ENCODE measurements at places on chromosomes 3 and 15. TPM values are rescaled to one million over a fixed set of nuclear protein-coding genes. Genes with fewer than 3 reads are reported as not detected.

Gene SLC28A1
- total RNA-seq, result not detected

Gene CPN2
- not detected for total RNA-seq

Gene CFAP100
- not detected for total RNA-seq

Gene CPLX3
- total RNA-seq, result not detected

Gene CRBN
- 47.8 TPM for total RNA-seq

Gene CPNE9
- 0.31 TPM for total RNA-seq

Gene NAALADL2
- 3.5 TPM for total RNA-seq

Gene EBLN2
- 9.4 TPM for total RNA-seq

Gene FSTL1
- 1,211 TPM for total RNA-seq

GRCh38 chr15:39609166-39609916 lies 28.5 kb downstream of the THBS1 start:
- DNase-seq, result no peak
- peaks cover 3% of the 10 kb centered on the region for H3K27me3 ChIP-seq
- no peaks in the 10 kb centered on the region for H3K4me1 ChIP-seq
- no peaks in the 10 kb centered on the region for H3K36me3 ChIP-seq
- no peak overlapping the region for H3K27ac ChIP-seq

- no peak for DNase-seq
- peaks cover 26% of the 10 kb centered on the region for H3K4me1 ChIP-seq
- peaks cover 9% of the 10 kb centered on the region for H3K27me3 ChIP-seq
- H3K4me3 ChIP-seq, result no peak overlapping the region
Observed at GRCh38 chr15:92631721-92632120, 23.9 kb downstream of the FAM174B start.

- no peak overlapping the region for H3K27ac ChIP-seq
- peaks cover 2% of the 10 kb centered on the region for H3K27me3 ChIP-seq
- peak; percentile 13 for DNase-seq
- H3K36me3 ChIP-seq, result no peaks in the 10 kb centered on the region
Observed at GRCh38 chr15:56496635-56497034, 31.7 kb upstream of the MNS1 start.

- no peak overlapping the region for H3K4me3 ChIP-seq
- DNase-seq, result no peak
- H3K4me1 ChIP-seq, result peaks cover 29% of the 10 kb centered on the region
Observed at GRCh38 chr3:188367678-188368077, 213.7 kb downstream of the LPP start.

GRCh38 chr3:85627932-85628331 lies 669.1 kb downstream of the CADM2 start:
- no peak overlapping the region for H3K4me3 ChIP-seq
- H3K27ac ChIP-seq, result no peak overlapping the region
- no peaks in the 10 kb centered on the region for H3K36me3 ChIP-seq
- DNase-seq, result no peak

DNA sequence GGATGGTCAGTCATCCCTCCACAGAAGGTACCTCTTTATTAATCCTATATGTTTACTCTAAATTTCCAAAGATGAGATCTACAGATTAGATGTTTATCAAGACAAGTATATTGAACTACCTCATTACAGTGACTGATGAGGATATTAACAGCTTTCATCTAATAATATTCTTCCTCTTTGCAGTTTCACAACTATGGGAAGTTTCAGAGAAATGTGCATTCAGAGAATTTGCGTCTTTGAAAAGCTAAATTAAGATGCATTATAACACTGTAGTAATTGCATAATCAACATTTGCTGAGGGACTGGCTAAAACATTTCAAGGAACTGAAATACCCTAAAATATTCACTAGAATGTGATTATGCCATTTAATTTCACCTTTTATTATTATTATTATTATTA lies 46.7 kb downstream of the MCF2L2 start:
- no peaks in the 10 kb centered on the region for H3K4me1 ChIP-seq
- no peak overlapping the region for H3K4me3 ChIP-seq
- no peaks in the 10 kb centered on the region for H3K27me3 ChIP-seq
- H3K36me3 ChIP-seq, result no peaks in the 10 kb centered on the region
- no peak for DNase-seq

- no peak overlapping the region for H3K27ac ChIP-seq
- H3K4me3 ChIP-seq, result no peak overlapping the region
- DNase-seq, result no peak
- H3K4me1 ChIP-seq, result no peaks in the 10 kb centered on the region
Observed at GRCh38 chr3:31105011-31105410, 210.6 kb upstream of the GADL1 start.

DNA sequence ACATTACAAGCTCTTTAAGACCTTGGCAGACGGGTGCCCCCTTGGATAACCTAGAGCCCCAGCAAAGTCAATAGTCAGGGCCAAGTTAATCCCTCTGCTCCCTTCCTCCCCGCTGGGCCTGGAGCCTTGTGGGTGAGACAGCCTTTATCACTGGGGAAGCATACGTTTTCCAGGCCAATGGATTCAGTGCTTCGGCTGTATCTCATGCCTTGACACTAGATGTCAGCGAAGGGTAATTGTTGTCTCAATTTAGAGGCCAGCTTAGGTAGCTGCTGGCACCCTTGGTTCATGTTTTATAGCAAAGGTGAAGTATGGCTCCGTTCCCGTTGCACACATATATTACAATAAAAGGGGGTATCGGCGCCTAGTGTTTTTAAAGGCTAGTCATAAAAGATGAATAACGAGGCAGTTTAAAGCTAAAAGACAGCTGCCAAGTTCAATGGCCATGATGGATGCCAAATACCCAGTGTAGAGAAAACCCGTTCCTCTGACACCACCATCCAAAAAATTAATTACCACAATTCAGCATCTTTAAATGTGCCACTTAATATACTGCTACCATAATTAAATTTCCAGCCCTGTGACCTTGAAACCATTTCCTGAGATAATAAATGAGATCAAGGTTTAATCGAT lies 52.3 kb upstream of the BNIP2 start:
- no peak overlapping the region for H3K27ac ChIP-seq
- peak; percentile 25 for DNase-seq

DNA sequence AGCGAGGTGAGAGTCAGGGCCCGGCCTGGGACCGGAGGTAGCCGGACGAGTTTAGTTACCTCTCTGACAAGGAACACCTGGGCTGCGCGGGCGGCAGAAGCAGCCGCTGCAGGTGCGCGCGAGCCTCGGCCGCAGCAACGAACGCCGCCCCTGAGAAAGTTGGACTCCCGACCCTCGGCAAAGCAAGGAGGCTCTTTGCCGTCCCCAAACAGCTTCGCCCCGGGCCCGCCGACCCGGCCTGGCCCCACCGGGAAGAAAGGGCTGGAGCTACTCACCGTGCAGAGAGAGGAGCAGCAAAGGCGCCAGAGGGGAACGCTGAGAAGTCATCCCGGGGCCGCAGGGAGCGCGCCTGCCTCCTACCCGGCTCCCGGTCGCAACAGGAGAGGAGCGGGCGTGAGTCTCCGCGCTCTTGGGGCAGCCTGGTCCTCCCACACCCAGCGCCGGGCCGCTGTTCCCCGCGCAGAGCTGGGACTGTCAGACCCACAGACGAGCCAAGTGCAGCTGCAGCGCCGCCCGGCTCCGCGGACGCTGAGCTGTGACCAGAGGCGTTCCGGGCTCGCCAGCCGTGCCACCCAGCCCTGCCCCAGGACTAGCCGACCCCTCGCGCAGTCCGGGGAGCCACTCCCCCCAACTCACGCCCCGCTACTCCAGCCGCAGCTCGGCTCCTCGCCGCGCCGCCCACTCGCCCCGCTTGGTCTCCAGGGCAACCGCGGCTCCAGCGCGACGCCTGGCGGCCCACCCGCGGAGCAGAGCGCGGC lies at the start of gene IGSF11:
IGSF11 (minus strand) TSS at position 591 of the 758 bp plus-strand sequence; CDS start at position 327, 264 bp downstream.
- H3K4me1 ChIP-seq, result no peaks in the 10 kb centered on the region
- peaks cover 4% of the 10 kb centered on the region for H3K27me3 ChIP-seq
- DNase-seq, result peak; percentile 81

- no peak overlapping the region for H3K27ac ChIP-seq
- peaks cover 5% of the 10 kb centered on the region for H3K4me1 ChIP-seq
- no peaks in the 10 kb centered on the region for H3K27me3 ChIP-seq
- no peak for DNase-seq
Observed at GRCh38 chr3:63559884-63560283, 92.6 kb upstream of the SNTN start.

DNA sequence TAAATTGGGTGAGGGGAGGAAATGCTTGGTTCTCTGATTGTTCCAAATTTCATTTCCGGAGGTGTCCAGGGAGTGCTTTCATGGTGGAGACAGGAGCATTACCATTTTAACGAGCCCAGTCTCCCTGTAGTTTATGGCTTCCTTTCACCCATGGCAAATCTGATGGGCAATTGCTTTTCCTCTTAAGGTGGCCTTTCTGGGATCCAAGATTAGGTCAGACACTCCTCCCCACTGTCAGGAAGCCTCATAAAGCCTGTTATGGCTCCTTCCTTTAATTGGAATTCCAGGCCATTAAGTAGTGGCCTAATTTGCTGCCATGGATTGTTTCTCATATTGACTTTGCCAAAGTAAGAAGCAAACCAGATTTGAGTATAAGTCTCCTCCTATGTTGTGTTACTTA lies 157.8 kb downstream of the PDCD6IP start:
- no peak for DNase-seq
- no peaks in the 10 kb centered on the region for H3K4me1 ChIP-seq
- no peak overlapping the region for H3K27ac ChIP-seq
- no peak overlapping the region for H3K4me3 ChIP-seq
- no peaks in the 10 kb centered on the region for H3K36me3 ChIP-seq

GRCh38 chr3:38988955-38989354 lies 62.8 kb downstream of the SCN11A start:
- no peak for DNase-seq
- no peaks in the 10 kb centered on the region for H3K36me3 ChIP-seq
- no peak overlapping the region for H3K27ac ChIP-seq
- peaks cover 11% of the 10 kb centered on the region for H3K27me3 ChIP-seq
- peaks cover 17% of the 10 kb centered on the region for H3K4me1 ChIP-seq
- no peak overlapping the region for H3K4me3 ChIP-seq

GRCh38 chr15:67832031-67832551 lies 6.8 kb downstream of the SKOR1 start:
- H3K27ac ChIP-seq, result no peak overlapping the region
- no peaks in the 10 kb centered on the region for H3K36me3 ChIP-seq
- H3K27me3 ChIP-seq, result peaks cover 20% of the 10 kb centered on the region

DNA sequence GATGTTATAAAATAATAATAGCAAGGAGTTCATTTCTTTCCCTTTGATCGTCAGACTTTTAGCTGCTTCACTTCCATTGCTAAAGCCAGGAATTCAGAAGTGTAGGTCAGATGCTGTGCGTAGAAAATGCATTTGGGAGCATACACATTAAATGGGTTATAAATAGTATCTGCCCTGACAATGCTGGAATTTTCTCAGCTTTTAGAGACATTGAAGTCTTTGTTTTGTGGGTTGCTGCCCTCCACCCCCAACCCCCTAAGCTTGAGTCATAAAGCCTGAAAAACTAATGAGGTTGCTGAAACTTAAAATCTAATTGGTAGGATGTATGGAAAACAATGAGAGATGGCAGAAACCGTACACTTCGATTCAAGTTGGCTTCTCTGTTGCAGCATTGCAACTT lies 81.9 kb downstream of the MITF start:
- no peaks in the 10 kb centered on the region for H3K27me3 ChIP-seq
- peaks cover 5% of the 10 kb centered on the region for H3K4me1 ChIP-seq
- DNase-seq, result no peak
- no peaks in the 10 kb centered on the region for H3K36me3 ChIP-seq
- no peak overlapping the region for H3K4me3 ChIP-seq

DNA sequence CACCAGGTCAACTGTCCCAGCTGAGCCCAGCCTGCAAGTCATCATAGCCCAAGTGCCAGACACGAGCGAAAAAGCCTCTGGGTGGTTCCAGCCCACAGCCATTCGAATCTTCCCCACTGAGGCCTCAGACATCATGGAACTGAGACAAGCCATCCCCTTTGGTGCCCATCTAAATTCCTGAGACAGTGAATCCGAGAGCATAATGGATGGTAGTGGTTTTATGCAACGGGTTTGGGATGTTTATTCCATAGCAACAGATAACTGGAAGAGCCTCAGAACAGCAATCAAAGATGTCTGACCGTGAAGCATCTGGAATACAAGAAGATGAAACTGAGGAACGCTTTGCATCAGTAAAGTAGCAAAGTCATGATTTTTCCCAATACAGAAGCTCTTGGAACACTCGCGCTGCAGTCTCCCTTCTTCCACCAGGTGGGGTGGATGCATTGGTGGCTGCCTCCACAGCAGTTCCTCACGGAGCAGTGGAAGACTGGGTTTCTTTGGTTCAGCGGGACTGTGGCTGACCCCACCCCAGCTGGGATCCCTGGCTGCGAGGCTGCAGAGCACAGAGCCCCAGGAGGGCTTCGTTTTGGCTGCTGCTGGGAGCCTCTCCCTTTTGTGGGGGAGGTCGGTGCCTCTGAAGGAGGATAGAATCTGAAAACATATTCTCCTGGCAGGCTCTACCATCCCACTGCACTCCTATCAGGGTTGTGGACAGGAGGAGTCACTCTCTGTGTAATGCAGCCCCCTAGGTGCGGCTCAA lies 26.4 kb upstream of the PDE8A start:
- peaks cover 32% of the 10 kb centered on the region for H3K4me1 ChIP-seq
- H3K36me3 ChIP-seq, result no peaks in the 10 kb centered on the region
- H3K27me3 ChIP-seq, result no peaks in the 10 kb centered on the region
- no peak overlapping the region for H3K4me3 ChIP-seq
- no peak overlapping the region for H3K27ac ChIP-seq

DNA sequence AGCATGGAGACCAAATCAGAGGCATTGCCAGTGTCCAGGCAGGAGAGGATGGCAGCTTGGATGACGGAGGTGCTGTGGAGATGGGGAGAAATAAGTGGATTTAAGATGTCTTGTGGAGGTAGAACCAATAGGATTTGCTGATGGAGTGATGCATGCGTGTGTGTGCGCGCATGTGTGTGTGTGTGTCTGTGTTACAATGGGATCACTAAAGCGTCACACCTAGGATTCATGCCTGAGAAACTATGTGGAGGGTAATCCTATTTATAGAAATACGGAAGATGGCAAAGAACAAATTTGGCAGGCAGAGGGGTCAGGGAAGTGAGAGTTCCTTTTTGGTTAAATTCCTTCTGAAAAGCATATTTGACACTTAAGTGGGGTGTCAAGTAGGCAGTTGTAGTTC lies 64.8 kb upstream of the ARL8B start:
- H3K36me3 ChIP-seq, result no peaks in the 10 kb centered on the region
- H3K27ac ChIP-seq, result no peak overlapping the region
- peaks cover 4% of the 10 kb centered on the region for H3K27me3 ChIP-seq
- DNase-seq, result no peak

GRCh38 chr3:57173687-57174086 lies 8.5 kb upstream of the IL17RD start:
- no peak for DNase-seq
- peaks cover 2% of the 10 kb centered on the region for H3K27me3 ChIP-seq
- no peak overlapping the region for H3K27ac ChIP-seq
- H3K4me3 ChIP-seq, result no peak overlapping the region

Data from endothelial cell (in vitro differentiated cells).